Stimulated activated CD4-positive, alpha-beta T cell treated with anti-CD3 and anti-CD28 coated beads, Interleukin-15, amount 100 ng/mL, for 48 hours (primary cell): ENCODE measurements at places on chromosomes 11 and 22.

DNA sequence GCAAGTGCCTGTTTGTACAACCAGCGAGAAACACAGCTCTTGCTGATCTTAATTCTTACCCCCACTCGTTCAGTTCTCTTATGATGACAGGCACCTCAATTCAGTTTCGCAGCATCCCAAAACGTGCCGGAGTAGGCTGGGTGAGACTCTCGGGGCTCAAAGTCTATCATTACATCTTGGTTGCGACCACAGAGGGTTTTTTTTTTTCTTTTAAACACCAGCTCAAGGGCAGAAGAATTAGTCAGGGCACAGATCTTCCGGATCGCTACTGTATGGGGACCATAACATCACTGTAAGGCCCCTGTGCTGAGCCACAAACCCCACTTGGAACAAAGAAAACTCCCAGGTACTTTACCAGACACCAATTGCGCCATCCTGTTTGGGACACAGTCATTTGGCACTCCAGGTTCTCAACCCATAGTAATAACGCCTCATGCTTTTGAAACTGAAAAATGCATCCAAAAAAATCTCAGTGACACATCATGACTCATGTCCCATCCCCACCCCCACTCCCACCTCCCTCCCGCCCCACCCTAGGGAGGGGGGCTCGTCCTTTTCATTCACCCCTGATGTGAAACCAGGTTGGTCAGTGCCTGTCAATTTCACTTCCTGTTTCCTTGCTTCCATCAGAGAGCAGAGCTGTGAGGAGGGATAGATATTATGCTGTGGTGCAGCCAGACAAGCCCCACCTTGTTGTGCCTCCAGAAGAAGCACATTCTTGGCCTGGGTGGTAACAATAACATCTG is 41.0 kb upstream of the CD5 start:
- DNase-seq, result peak; percentile 80

DNA sequence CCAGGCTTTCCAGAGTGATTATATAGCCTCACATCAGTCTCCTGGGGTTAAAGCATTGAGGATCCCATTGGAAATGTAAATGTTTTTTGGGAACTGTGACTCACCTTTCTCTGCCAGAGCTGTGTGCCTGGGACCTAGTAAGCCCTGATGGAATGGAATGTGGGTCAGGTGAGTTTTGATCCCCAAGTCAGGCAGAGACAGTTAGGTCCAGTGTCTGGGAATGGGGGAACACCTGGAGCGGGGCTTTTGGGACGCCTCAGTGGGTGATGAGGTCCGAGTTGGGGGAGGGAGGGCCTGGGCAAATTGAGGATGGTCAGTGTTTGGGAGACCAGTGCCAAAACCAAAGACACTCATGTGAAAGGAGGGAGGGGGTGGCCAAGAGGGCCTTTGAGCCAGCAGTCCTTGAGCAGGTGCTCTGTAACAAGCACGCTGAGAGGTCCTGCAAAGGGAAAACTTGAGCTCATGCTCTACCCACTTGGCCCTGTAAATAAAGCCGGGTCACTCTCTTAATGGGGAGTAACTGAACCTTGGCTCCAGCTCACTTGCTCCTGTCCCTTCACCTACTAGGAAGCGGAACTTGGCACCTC is 104.7 kb downstream of the NAV2 start:
- no peak for DNase-seq

- DNase-seq, result no peak
Measured at GRCh38 chr22:17797721-17798559, 23.7 kb upstream of the BID start.

DNA sequence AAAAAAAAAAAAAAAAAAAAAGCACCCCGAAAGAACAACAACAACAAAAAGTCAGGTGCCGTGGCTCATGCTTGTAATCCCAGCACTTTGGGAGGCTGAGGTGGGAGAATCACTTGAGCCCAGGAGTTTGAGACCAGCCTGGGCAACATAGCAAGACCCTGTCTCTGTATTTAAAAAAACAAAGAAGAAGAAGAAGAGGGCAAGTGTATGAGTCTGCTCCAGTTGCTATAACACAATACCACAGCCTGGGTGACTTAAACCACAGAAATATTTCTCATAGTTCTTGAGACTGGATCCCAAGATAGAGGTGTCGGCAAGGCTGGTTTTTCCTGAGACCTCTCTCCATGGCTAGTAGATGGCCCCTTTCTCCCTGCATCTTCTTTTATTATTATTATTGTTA is 12.4 kb downstream of the CRYBA4 start:
- no peak for DNase-seq

GRCh38 chr22:30314915-30315314 is 11.8 kb downstream of the TBC1D10A start:
- no peak for DNase-seq

GRCh38 chr22:44326491-44326885 is 13.7 kb upstream of the SHISAL1 start:
- DNase-seq, result no peak

- no peak for DNase-seq
Measured at GRCh38 chr11:44464741-44465140, 100.7 kb upstream of the CD82 start.

DNA sequence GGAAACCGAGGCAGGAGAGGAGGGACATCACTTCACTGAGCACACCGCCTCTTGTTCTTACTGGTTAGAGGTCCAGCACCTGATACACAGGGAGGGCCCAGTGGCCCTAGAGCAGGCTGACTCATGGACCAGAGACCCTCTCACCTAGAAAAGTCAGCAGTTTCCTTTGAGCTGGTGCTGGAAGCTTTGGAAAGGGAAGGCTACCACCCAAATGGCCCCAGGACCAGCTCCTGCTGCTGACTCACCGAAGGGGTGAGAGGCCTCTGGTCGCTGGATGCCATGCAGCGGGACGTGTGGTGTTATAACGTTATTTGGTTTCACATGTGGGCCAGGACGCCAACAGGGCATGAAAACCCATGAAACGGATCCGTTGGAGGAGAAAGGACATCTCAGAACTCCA is 3.8 kb downstream of the NADSYN1 start:
- DNase-seq, result no peak

GRCh38 chr11:56948991-56949515 is 39.7 kb upstream of the OR5AK2 start:
- no peak for DNase-seq

GRCh38 chr11:2844116-2844842 is 41.3 kb downstream of the CDKN1C start:
- DNase-seq, result no peak

- no peak for DNase-seq
Measured at GRCh38 chr22:32410459-32410858, 1.6 kb downstream of the RTCB start.

GRCh38 chr22:45771057-45771456 is 99.4 kb downstream of the ATXN10 start:
- no peak for DNase-seq

DNA sequence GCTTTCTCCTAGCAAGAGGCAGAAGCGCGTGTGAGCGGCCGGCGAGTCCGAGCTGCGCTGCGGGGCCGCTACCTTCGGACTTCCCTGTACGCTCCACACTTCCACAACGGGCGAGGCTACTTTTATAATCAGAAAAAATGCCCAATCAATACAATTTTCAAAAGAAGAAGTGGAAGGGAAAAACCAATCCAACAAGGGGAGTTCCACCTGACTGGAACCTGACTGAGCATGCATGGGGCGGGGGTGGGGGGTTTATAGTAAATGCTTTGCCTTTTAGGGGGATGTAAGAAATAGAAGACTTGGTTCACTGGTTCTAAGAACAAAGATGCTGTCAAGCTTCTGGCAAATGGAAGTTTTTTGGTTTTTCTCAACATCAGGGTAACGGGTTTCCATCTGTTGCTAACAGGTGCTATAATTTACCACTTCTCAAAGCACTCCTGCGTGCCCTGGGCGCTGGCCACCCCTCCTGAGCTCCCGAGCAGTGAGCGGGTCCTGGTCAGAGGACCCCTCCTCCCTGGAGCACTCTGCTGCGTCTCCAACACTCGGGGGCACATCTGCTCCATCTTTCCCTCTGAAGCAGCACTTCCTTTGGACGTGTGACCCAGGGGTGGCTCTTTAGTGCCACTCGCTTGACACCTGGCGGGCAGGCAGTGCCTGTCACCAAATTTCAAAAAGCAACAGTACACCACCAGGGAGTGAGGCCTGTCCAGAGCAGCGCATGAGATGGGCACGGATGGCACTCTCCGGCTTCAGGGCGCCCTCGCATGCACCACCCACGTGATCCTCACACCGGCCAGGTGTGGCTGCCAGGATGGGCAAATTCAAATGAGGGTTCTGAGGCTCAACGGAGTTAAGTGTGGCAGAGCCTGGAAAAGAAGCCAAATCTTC is 21.6 kb upstream of the BID start:
- DNase-seq, result no peak

GRCh38 chr11:117834068-117834810 is 9.7 kb upstream of the FXYD2 start:
- DNase-seq, result no peak

- DNase-seq, result no peak
Measured at GRCh38 chr11:115959081-115959486, 454.9 kb upstream of the CADM1 start.

- no peak for DNase-seq
Measured at GRCh38 chr22:45268167-45268957, 16.4 kb upstream of the UPK3A start.

DNA sequence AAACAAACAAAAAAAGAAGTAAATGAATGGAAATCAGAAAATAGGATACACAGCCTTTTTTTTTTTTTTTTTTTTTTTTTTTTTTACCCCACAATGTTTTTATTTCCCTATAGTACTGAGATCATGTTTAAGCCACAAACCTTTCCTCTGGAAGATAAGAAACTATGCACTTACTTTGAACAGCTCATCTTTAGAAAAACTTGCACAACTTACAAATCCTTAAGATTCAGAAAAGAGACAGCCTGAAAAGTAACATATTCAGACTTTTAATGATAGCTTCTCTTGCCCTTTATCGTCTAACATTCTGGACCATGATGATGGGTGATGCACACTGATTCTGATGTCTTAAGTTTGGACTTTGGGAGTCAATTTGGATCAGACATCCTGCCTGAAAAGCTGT is 80.3 kb downstream of the TNRC6B start:
- no peak for DNase-seq

GRCh38 chr11:13415201-13415600 is 47.8 kb downstream of the BTBD10 start:
- DNase-seq, result no peak

DNA sequence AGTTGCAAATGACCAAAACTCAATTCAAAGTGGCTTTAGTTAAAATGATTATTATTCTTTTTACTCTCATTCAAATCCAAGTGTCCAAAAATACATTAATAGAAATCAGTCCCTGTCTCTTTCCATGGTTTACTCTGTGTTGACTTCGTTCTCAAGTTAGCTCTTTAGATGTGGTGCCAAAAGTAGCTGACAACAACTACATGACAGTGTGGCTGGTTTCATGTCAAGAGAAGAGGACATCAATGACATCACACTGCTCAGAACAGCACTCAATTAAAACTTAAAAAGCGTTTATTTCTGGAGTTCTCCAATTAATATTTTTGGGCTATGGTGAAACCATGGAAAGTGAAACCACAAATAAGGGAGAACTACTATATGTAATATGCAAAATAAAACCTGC is 1746.9 kb downstream of the LRRC4C start:
- no peak for DNase-seq

- no peak for DNase-seq
Measured at GRCh38 chr11:82750643-82751139, 17.0 kb upstream of the FAM181B start.

DNA sequence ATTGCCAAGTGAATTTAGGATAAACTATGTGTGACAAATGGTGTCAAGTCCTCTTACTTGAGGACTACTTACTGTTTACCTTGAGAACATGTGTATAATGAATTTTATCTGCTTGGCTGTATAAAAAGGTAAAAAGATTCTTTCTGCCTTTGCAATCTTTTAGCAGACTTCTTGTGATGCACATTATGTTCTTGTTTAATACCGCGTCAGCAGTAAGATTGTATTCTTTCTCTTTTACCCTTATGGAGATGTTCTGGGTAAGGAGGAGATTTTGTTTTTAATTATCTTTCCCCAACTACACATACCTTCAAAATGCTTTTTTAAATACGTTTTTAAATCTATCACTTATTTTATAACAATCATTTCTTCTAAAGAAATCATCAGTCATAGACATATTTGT is 1166.4 kb upstream of the CNTN5 start:
- no peak for DNase-seq

DNA sequence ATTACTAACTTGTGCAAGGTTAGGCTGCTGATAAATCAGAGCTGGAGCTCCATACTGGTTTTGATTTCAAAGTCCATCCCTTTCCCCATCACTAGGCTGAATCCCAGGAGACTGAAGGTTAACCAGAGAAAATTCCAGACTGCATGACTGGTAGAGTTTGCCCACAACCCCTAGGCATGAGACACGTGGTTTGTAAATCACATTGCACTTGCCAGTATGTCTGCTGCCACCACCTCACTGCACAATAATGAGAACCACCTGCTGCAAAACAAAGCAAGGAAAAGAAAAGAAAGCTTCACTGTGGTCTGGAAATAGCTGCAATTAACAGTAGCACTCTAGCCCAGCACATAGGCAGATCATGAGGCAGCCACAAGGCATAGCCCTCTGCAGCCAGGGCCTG is 67.6 kb upstream of the NTM start:
- no peak for DNase-seq

DNA sequence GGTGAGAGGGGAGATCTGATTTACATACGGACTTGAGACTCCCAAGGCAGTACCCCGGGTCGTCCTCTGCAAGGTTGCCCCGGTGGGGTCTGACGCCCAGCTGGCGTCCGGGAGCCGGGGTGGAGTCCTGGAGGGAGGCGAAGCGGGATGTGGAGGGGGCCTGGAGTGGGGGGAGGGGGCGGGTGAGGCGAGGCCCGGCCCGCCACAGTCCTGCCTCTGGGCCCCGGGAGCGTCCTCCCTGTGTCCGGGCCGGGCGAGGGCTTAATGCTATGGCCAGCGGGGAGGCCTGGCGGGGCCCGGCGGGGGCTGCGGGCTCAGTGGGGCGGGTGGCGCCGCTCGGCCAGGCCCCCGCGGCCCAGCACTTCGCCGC is 2.4 kb upstream of the MYBPC3 start:
- no peak for DNase-seq

GRCh38 chr22:29716814-29717545 is 2.8 kb upstream of the CABP7 start:
- no peak for DNase-seq

DNA sequence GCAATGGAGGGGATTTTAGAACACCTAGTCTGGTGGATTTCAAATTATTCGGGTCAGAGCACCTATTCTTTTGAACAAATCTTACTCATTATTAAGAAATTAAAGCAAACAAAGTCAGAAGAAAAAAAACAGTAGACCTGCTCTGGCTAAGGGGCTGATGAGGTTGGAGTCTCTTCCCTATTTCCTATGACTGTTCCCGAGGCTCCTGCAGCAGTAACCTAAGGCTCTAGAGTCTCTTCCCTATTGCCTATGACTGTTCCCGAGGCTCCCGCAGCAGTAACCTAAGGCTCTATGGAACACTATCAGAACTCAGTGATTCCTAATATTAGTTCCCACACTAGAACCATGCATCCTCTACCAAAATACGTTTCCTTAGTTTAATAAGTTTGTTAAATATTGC is 607.9 kb downstream of the NTM start:
- DNase-seq, result no peak

GRCh38 chr11:1387961-1388762 is 1.6 kb upstream of the BRSK2 start:
- DNase-seq, result no peak
